ENCODE measurements at places on chromosomes 3 and 15.

- no peak for DNase-seq
These were observed 22.4 kb downstream of the PAQR5 start for GRCh38 chr15:69320977-69321554.

DNA sequence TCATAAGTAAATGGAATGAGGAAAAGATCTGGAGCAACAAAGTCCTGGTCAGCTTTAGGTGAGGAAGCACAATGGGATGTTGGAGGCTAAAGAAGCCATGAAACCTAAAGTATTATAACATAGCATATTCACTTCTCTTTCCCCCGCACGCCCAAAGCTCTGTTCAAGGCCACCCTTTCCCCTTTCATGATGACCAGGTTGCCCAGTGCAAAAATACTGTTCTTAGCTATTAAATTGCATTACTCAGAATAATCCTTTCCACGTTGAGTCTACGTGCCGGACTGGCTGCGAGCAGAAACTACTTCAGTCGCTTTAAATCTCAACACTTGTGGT is 589 bp upstream of the MAPKBP1 start:
- no peak for DNase-seq

DNA sequence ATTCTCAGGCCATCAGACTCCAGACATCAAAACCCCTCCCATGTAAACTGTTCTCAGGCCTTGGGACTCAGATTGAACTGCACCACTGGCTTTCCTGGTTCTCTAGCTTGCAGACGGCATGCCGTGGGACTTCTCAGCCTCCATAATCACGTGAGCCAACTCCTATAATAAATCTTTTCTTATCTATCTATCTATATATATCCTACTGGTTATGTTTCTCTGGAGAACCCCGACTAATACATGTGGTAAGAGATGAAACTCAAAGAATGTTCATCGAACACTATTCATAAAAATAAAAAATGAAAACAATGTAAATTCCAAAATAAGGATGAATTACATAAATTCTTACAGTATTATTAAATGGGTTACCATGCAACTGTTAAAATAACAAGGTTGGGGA is 84.5 kb upstream of the NTRK3 start:
- no peak for DNase-seq

DNA sequence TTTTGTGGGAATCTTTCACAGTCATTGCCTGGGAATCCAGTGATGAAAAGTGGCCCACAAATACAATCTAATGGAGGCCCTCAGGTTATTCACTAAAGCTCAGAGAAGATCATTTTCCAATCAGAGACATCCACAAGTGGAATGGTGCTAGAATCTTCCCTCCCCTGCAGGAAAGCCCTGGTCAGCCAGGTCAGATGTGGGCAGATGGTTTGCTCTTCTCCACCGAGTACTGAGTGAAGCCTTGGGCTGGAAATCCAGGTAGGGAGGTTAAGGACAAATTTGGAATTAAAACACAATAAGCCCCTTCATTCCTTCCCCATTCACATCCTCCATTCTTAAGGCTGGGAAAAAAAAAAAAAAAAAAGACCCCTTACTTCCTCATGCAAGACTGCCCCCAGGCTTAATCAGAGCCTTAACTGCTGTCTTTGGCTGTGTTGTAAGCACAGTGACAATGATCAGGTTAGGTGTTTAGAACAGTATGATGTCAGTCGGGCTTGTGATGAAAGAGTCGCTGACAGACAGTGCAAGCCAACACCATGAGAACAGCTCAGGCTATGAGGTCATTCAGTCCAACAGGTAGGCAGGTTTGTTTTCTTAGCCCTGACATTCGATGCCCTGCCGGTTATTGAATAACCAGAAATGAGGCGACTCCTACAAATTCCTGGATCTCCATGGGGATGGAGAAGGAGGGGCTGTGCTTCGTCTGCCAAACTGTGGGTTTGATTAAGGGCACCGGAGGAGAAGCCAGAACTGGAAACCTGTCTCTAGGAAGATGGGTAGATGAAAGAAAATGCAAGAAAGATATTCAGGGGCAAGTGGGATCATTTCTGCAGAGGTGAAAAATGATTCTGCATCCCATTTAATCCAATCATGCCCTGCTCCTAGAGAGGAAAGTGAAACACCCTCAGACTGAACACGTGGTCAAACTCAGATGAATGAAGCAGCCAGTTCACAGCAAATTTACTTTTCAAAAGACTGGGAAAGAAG is 23.5 kb upstream of the HES1 start:
- DNase-seq, result no peak

DNA sequence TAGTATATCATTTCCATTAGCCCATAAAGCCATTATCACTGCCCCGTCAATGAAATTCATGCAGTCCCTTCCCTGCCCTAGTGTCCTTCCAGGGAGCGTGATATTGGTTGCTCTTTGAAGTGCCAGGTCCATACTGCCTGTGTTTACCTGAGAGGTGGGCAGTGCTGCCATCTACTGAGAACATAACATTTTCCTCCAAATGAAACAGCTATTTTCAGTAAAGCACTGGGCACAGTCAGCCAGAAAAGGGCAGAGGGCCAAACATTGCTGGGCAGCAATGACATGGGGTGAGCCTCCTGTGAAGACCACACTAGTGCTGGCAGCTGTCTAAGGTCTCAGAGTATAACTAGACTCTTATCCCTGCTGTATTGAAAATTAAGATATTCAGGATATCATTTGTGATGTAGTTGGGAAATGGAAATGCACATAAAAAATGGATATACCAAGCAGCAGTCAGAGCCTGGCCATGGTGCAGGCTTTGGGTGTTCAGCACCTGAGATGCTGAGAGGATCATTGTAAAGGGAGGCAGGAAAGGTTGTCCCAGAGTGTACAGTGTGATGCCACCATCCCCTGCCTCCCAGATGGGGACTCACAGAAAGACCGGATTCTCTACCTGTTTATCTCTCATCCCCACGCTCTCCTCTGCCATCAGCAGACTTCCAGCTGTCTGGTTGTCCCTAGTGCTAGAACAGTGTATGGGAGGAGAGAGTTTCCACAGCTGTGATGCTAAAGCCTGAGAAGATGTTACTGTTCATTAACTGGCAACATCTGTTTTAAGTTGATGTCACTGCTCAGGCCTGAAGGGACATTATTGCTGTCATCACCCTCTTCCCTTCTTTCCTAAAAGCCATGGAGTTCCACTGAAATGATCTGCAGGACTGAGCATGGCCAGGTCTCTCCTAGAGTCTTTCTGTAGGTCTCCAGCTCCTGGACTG is 108.8 kb downstream of the ARNT2 start:
- DNase-seq, result no peak

DNA sequence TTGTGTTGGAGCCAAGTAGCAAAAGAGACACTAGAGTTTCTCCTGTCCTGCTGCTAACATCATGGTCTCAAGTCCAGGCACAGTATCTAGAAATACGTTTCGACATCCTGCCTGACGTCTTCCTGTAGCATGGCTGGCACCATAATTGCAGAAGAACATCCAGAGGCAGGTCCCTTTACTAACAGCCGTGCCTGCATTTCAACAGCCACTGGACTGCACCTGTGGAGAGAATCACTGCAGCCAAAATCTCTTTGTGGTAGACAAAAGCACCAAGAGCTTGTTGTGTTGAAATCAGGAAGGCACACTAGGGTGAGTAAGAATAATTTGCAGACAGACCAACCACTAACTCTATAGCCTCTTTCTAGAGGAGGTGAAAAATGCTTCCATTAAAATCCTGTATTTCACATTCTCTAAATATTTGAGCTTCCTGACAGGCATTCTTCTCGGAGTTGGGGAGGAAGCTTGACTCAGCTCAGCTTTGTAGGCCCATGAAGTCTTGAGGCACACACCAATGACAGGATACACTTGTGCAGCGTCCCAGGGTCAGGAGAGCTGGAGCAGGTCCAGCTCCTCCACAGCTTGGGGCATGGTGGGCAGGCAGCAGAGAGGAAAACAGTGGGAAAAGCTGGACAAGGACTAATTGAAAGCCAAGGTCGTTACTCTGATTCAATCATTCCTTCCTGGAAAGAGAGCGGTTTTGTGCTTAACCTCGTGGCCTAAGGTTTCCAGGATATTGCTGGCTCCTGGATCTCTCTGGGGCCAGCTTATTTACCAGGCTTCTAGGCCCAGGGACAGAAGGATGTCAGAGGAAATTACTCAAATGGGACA is 244.9 kb downstream of the FAM43A start:
- DNase-seq, result no peak

GRCh38 chr15:84400820-84401219 is 165.2 kb downstream of the GOLGA6L4 start:
- no peak for DNase-seq

DNA sequence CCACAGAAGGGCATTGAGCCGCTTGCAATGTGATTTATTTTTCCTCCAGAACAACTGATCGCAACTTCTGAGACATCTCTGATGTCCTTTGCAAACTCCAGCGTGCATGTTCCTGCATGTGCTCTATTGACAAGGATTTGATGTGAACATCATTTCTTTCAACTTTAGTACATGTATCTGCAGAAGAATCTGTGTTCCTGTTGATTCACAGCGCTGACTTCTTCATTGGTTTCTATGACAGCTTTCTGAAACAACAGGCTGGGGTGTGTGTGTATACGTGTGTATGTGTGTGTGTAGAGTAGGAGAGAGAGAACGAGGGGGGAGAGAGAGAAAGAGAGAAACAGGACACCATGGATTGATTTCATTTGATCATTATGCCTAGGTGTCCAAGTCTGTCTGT is 56.7 kb upstream of the CMTM8 start:
- no peak for DNase-seq

DNA sequence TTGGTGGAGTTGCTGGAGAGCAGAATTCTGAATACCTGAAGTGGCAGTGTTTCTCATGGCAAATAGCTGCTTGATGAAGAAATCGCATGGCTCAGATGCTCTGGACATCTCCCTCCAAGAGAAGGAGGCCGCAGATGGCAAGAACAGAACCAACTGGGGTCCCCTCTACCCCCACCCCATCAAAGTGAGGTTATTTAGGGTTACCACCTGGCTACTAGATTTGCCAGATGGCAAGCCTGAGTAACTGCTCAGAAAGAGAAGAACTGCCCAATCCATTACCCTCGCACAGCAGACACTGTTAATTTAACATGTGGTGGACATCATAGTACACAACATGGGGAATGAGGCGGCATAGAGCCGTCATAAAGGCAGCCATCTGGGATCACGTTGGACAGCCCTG is 30.5 kb upstream of the LIPC start:
- DNase-seq, result no peak

DNA sequence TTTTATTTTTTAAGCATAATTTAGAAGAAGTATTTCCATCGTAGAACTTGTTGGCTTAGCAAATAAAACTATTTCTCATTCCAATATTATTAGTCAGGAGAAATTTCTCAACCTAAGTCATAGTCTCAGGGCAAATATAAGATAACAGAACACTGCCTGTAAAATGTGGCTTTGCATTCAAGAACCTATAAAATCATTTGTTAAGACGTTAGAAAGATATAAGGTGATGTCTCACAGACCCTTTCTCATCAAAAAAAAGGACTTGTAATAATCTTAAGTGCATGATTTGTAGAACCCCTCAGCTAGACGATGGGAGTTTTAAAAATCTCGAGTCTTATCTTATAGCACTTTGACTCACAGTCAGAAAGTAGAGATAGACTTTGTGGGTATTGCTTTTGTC is 314.7 kb upstream of the CFAP20DC start:
- no peak for DNase-seq

DNA sequence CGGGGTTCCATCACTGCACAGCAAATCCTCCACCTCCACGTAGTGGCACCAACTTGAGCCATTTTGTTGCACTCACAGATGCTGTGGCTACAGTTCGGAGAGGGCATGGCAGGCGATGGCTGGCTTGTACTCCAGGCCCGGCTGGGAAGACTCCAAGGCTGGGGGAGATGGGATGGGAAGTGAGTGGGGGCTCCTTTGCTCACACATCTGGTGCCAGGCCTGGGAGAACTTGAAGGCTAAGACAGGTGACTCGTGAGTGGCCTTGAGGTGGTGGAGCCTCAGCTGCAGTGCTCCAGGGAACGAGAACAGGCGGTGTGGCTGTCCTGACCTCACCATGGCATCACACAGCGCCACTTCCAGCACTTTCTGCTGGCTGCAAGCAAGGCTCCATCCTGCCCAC is 87.9 kb downstream of the PLXNA1 start:
- DNase-seq, result no peak

- DNase-seq, result no peak
These were observed 268.7 kb downstream of the EDEM1 start for GRCh38 chr3:5456199-5456598.

- no peak for DNase-seq
These were observed 340.5 kb upstream of the NECTIN3 start for GRCh38 chr3:110731148-110731547.

GRCh38 chr3:24361623-24362022 is 133.0 kb downstream of the THRB start:
- no peak for DNase-seq

GRCh38 chr3:70556056-70556455 is 243.6 kb upstream of the MDFIC2 start:
- no peak for DNase-seq

GRCh38 chr3:156675830-156676767 is 1.7 kb downstream of the TIPARP start:
- DNase-seq, result peak; percentile 10

DNA sequence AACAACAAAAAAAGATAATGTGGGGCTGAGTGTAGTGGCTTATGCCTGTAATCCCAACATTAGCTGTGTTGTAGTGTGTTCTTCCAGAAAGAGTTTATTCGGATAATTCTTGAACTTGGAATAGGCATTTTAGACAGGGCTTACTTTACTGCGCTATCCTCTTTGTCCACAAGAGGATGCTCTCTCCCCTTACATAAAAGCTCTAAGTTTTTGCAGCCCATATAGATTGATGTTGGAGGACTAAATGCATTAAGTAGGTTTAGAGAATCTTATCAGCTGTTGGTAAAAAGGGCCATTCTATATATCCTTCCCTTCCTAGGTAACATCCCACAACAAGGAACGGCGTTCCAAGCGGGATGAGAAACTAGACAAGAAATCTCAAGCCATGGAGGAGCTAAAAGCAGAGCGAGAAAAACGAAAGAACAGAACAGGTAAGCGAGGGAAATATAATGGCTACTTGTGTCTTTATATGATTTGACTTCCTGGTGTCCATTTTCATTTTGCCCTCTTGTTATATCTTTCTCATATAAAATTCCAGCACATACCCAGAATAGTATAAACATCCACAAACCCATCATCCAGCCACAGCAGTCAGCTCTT is 27.8 kb upstream of the ITPKA start:
- no peak for DNase-seq

- DNase-seq, result no peak
These were observed 235.9 kb upstream of the BHLHE40 start for GRCh38 chr3:4743371-4743770.

GRCh38 chr3:46642971-46643370 is 30.6 kb downstream of the FAM240A start:
- DNase-seq, result no peak

DNA sequence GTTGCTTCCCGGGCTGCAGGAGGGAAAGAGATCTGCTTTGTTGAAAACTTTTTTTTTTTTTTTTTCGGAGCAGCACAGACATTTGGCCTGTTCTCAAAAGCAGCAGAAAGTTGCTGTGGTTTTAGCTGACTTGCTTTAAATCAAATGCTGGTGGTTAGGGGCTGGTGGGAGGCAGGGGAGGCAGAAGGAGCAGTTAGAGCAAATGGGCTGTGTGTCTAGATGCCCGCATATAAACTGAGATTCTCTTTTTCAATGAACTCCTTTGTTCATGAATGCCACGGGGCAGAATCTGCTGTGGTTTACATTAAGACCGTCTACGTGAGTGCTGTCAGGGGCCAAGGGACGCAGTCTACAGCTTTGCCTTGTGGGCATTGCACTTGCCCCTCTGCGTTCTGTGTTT is 95.9 kb downstream of the FLNB start:
- no peak for DNase-seq
